Right lobe of liver (tissue), 6 donors: ENCODE measurements at places on chromosomes 7 and 10. TPM values are rescaled to one million over a fixed set of nuclear protein-coding genes. Genes with fewer than 3 reads are reported as not detected.
A peak's percentile ranks its signal among the peaks of the same experiment; 100 is the strongest.

GRCh38 chr7:116218051-116218645, 7.8 kb downstream of the TES start:
- no peaks in the 10 kb centered on the region for H3K36me3 ChIP-seq
- peak overlapping the region; percentile 20 for H3K27ac ChIP-seq
- no peak overlapping the region for H3K4me3 ChIP-seq
- peak; percentile 55 for DNase-seq
- H3K27me3 ChIP-seq, result no peaks in the 10 kb centered on the region

DNA sequence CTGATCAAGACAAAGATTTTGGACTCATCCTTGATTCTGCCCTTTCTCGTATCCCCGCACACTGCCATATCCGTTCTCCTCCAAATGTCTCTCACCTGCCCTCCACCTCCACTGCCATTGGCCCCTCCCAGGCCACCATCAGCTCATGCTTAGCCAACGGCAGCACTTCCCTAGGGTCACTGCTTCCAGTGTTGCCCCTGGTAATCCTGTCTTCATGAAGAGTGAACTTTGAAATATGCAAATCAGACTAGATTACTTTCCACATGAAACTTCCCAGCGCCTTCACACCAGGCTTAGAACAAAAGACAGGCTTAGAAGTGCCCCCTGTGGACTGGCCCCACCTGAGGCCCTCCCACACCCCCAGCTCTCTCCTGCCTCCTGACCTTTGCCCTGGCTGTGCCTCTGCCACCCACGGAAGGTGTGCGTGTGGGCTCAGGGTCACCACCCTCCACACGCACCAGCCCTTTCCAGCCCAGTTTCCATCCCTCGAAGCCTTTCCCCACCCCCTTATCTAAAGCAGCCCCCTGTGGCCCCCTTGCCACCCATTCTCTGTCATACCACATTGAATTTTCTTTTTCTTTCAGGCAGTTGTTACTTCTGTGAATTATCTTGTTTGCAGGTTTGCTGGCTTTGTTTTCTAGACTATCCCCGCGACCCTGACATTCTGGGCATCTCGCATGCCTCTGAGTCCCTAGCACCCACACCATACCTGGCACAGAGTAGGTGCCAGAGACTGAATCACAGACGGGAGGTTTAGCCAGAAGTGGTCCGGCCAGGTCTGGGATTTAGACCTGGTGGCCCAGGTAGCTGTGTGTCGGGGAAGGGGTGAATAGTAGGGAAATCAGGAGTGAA, 26.8 kb upstream of the C10orf53 start:
- H3K36me3 ChIP-seq, result no peaks in the 10 kb centered on the region
- no peak overlapping the region for H3K4me3 ChIP-seq
- H3K27ac ChIP-seq, result no peak overlapping the region
- DNase-seq, result peak; percentile 26

GRCh38 chr7:43942997-43943396, 16.8 kb downstream of the UBE2D4 start:
- H3K27me3 ChIP-seq, result no peaks in the 10 kb centered on the region
- H3K4me1 ChIP-seq, result no peaks in the 10 kb centered on the region
- H3K27ac ChIP-seq, result no peak overlapping the region
- H3K4me3 ChIP-seq, result no peak overlapping the region
- DNase-seq, result no peak

DNA sequence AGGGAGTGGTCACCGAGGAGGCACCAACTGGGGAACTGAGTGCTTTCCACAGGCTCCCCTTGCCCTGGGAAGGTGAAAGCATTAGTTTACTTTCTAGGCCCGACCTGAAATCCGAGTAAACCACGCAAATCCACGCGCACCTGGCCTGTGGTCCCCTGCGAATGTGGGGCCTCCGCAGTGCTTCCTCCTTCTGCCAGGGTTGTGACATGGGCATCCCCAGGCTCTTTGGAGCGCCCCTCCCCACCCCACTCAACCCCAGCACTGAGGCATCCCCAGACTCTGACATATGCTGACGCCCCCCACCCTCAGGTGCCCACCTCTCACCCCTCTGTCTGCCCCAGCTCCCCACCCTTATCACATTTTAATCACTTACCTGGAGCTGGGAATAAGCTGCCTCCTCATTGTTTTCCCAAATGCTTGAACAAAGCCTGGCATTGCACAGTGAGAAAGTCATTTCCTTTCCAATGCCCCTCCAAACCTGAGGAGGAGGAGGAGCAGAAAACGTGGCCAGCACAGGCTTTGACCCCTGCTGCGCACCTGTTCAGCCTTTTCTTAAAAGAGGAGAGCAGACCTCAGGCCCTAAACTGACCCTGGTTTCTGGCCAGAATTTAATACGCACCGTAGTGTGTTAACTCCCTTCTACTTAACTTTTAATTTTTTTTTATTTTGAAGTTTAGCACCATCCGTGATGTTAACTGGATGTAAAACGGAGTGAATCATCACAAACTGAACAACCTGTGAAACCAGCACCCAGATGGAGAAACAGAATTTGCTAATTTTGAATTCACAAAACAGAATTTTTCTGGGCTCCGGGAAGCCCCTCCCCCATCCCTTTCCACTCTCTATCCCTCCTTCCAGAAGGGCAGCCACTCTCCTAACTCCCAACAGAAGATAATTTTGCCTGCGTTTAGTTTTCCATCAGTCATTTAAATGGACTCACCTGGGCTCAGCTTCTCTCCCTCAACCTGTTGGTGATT, 129.4 kb downstream of the WDR11 start:
- peaks cover 6% of the 10 kb centered on the region for H3K4me1 ChIP-seq
- no peak overlapping the region for H3K27ac ChIP-seq
- no peaks in the 10 kb centered on the region for H3K36me3 ChIP-seq

GRCh38 chr7:104569751-104570150, 241.3 kb downstream of the LHFPL3 start:
- no peaks in the 10 kb centered on the region for H3K4me1 ChIP-seq
- no peak for DNase-seq
- peaks cover 5% of the 10 kb centered on the region for H3K27me3 ChIP-seq
- H3K4me3 ChIP-seq, result no peak overlapping the region

- no peaks in the 10 kb centered on the region for H3K36me3 ChIP-seq
- H3K4me1 ChIP-seq, result no peaks in the 10 kb centered on the region
- no peak for DNase-seq
- no peak overlapping the region for H3K27ac ChIP-seq
- no peaks in the 10 kb centered on the region for H3K27me3 ChIP-seq
These were observed 137.8 kb downstream of the MAPK8 start for GRCh38 chr10:48444266-48444665.

DNA sequence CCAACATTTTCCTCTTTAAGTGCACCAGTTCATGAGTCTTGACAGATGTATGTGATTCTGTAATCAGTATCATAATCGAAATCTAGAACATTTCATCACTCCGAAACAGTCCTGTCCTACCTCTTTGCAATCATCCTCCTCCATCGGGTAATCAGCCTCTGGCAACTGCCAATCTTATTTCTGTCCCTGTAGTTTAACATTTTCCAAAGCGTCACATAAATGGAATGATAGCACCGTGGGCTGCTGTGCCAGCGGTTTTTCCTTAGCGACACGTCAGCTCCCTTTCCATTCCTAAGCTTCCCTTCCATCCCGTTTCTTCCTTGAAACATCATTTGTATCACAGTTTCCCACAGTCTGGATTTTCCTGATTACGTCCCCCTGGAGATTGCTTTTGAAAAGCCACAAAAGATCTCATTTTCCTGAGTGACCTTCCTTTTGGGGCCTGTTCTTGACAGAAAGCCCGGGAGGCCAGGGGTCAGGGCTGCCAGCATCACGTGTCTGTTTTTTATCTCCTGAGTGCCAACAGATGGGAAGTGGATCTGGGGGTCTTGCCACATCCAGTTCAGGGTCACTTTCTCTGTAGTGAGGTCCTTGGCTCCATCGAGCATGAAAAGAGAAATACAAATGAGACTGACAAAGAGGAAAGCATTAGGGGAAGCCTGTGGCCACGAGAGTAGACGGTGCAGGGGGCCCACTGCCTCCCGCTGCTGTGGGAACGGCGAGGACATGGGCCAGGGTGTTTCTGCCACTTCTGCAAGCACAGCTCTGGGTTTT, 31.6 kb downstream of the TMEM120A start:
- no peaks in the 10 kb centered on the region for H3K4me1 ChIP-seq
- H3K27ac ChIP-seq, result peak overlapping the region; percentile 55
- H3K4me3 ChIP-seq, result no peak overlapping the region
- DNase-seq, result no peak
- no peaks in the 10 kb centered on the region for H3K36me3 ChIP-seq
- no peaks in the 10 kb centered on the region for H3K27me3 ChIP-seq

DNA sequence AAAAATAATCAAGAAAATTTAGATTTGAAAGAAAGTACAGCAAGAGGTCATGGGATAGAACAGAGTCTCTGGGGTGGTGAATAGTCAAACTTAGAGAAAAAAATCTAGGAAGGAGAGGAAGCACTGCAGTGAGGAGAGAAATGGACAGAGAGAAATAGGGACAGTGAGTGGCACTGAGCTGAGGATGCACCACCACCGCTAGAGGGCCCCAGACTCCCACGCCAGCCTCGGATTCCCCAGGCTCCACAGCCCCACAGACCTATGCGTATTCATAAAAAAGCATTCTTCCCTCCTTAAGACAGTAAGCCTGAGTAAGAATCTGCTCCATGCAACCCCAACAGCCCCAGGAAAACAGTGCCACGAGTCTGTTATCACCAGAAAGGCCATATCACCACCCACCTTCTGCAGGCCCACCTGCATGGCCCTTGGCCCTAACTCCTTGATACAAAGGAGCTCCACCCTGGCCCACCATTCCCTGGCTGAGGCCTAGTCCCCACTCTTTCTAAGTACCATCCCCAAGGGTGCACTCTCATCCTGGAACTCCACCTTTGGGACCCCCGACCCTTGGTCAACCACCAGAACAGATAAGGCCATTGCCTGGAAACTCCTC, 91.0 kb downstream of the ALOX5 start:
- DNase-seq, result peak; percentile 84
- H3K36me3 ChIP-seq, result peaks cover 25% of the 10 kb centered on the region
- H3K4me1 ChIP-seq, result peaks cover 35% of the 10 kb centered on the region
- no peak overlapping the region for H3K27ac ChIP-seq
- H3K4me3 ChIP-seq, result no peak overlapping the region
- no peaks in the 10 kb centered on the region for H3K27me3 ChIP-seq

DNA sequence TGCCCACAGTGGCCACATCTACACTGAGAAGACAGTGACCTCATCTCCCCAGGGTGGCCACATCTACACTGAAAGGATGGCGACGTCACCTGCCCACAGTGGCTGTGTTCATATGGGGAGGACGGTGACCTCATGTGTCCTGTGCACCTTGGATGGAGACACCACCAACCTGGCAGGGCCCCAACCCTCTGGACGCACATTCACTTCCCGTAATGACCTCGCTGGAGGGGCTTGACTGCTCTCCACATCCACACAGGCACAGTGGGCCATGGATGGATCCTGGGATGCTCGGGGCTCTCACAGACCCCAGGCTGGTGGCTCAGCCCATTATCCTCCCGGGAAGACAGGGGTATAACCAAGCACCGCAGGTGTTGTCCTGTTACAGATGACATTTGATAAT, 69.7 kb upstream of the BTBD16 start:
- no peak for DNase-seq
- no peaks in the 10 kb centered on the region for H3K4me1 ChIP-seq
- no peaks in the 10 kb centered on the region for H3K36me3 ChIP-seq
- no peak overlapping the region for H3K4me3 ChIP-seq
- H3K27me3 ChIP-seq, result no peaks in the 10 kb centered on the region
- H3K27ac ChIP-seq, result no peak overlapping the region

DNA sequence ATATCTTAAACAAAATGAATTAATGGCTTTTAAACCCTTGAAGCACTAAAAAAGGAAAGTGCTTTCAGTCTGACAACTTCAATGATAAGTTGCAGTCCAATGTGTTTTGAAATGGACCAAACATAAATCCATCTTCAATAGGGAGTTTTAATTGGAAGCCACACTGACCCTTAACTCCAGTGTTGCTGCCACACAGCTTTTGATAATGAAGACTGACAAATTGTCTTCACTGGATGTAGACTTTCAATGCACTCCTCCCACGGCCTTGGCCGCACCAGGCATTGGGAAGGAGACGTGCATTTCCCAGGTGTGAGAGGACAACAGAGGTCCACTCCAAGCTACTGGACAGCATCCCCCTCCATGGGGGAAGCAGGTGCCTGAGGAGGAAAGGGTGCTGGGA, 159.0 kb upstream of the NRP1 start:
- H3K27me3 ChIP-seq, result no peaks in the 10 kb centered on the region
- no peak for DNase-seq
- no peak overlapping the region for H3K4me3 ChIP-seq
- no peaks in the 10 kb centered on the region for H3K4me1 ChIP-seq
- H3K36me3 ChIP-seq, result no peaks in the 10 kb centered on the region

DNA sequence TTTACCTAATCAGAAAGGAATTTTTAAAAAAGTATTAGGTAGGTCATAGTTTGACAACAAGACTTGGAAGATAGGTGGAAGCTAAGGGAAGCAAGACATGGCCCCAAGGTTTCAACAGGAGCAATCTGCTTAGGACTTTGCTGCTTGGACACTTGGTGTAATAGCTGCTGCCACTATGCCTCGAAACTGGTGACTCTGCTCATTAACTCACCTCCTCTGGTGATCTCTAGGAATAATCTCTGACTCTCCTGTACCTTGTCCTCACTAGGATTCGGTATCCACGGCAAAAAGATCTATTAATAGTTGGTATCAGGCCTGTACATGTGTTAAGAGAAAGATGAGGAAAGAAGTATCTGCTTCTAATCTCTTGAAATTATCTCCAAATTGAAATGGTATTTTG, 53.1 kb downstream of the PTEN start:
- no peaks in the 10 kb centered on the region for H3K27me3 ChIP-seq
- H3K36me3 ChIP-seq, result no peaks in the 10 kb centered on the region
- DNase-seq, result no peak
- H3K4me3 ChIP-seq, result no peak overlapping the region

DNA sequence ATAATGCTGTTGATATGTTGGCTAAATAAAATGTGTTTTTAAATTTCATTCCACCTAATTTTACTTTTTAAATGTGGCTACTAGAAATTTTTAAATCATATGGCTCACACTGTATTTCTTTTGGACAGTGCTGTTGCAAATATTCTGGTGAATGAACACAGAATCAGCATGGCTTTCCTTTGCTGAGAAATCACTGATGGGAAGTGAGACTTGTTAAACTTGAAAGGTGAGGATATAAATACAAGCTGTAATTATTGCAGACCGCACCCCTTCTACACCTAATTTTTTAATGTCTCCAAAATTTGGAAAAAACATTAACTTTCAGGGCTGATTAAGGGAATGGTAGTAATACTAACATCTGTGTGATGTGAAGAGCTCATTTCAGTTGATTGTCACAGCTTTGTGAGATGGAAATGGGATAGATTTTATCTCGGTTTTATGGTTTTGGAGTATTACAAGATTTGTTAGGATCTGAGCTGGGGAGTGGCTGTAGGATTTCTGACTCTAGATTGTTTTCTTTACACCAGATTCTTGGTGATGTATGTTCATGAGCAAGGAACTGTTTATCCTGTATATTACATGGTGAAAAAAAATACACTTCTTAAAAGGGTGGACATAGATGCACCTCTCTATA, 1.3 kb downstream of the MIOS start:
- H3K27ac ChIP-seq, result peak overlapping the region; percentile 90
- peak overlapping the region; percentile 77 for H3K4me3 ChIP-seq
- H3K4me1 ChIP-seq, result no peaks in the 10 kb centered on the region
- no peak for DNase-seq
- H3K27me3 ChIP-seq, result no peaks in the 10 kb centered on the region

The SMO gene
- 13.3 TPM for total RNA-seq

The TBXAS1 gene
- total RNA-seq, result 8.4 TPM

The PCGF5 gene
- 30.0 TPM for total RNA-seq

The PEX1 gene
- total RNA-seq, result 10.9 TPM

The ODAD2 gene
- total RNA-seq, result not detected

The TSC22D4 gene
- total RNA-seq, result 18.4 TPM

The CLDN3 gene
- total RNA-seq, result 17.3 TPM

The SPDYE2 gene
- 0.30 TPM for total RNA-seq

The METTL27 gene
- total RNA-seq, result 0.49 TPM

The ZNF511 gene
- 25.9 TPM for total RNA-seq

The TMEM130 gene
- not detected for total RNA-seq
